ENCODE measurements at places on chromosomes 6 and 20. TPM values are rescaled to one million over a fixed set of nuclear protein-coding genes. Genes with fewer than 3 reads are reported as not detected.

RTEL1 gene
- 15.9 TPM for total RNA-seq

NMBR gene
- 0.11 TPM for total RNA-seq

PNPLA1 gene
- not detected for total RNA-seq

TRIM40 gene
- not detected for total RNA-seq

ZSCAN23 gene
- total RNA-seq, result 6.3 TPM

ESR1 gene
- 8.2 TPM for total RNA-seq

CALHM5 gene
- 3.0 TPM for total RNA-seq

TRIM15 gene
- not detected for total RNA-seq

SLC12A5 gene
- total RNA-seq, result under 0.01 TPM
